ENCODE measurements at places on chromosomes 12 and 14.

- no peak for DNase-seq
Measured at GRCh38 chr14:100762089-100762515, 35.4 kb downstream of the DLK1 start.

DNA sequence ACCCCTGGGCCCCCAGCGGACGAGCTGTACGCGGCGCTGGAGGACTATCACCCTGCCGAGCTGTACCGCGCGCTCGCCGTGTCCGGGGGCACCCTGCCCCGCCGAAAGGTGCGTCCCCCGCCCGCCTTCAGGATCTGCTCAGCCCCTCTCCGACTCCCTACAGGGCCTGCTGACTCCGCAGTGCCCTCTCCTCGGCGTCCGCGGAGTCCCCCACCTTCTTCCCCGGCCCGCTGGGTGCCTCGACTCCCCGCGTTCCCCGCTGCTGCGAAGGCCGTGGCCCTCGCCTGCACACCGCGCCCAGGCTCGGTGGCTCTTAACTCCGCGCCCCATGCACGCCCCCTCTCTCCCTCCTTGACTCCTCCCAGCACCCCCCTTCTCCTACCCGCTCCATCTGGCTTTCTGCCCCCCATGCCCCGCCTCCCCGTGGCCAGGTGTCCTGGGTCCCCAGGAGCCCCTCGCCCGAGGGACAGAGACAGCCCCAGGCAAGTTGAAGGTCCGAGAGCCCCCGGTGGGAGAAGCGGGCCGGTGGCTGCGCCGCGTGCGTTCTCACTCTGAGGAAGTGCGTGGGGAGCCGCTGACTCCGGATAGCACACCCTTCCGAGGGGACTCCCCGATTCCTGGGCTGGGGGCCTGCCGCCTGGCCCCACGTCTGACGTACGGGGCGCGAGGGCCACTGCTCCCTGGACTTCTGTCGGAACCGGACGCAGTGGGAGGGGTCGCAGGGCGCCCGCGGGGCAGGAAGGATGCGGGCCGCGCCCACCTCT lies 594 bp downstream of the TAMALIN start:
- DNase-seq, result no peak

DNA sequence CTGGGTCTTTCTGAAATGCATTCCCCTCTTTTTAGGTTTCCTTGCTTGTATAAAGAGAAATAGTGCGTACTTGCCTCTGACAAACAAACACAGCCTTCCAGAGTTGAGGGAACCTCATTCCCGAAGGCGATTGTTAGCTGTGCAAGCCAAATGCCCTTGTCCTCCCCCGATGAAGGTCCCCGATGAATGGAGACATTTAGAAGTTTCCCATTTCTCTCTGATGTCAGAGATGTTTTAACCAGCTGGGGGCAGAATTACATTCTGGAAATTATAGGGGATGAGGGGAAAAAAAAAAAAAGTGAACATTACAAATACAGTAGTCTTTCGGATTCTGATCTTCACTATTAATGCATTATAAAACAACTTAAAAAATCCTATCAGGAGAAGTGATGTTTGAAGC lies 366.8 kb downstream of the VRK1 start:
- DNase-seq, result no peak

DNA sequence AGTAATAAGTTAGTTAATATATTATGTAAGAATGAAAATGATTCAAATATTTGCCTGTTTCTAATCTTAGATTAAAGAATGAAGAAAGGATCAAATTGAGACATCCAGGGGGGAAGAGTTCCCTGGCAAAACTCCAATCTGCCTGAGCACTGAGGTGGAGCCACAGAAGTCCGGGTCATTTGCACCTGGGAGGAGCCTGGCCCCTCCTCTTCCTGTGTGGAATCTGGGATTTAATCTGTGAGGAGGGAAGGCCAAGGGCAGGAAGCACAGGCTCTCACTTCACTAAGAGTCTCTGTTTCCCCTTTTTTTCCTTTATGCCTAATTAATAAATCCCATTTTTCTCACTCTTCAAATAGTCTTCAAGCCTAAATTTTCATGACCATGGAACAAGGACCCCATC lies 599.5 kb downstream of the FLRT2 start:
- no peak for DNase-seq

- no peak for DNase-seq
Measured at GRCh38 chr12:82019533-82019932, 260.4 kb upstream of the PPFIA2 start.

- no peak for DNase-seq
Measured at GRCh38 chr14:33030386-33030785, 91.7 kb downstream of the NPAS3 start.

GRCh38 chr14:38053666-38054065 lies 154.0 kb upstream of the SSTR1 start:
- DNase-seq, result no peak

DNA sequence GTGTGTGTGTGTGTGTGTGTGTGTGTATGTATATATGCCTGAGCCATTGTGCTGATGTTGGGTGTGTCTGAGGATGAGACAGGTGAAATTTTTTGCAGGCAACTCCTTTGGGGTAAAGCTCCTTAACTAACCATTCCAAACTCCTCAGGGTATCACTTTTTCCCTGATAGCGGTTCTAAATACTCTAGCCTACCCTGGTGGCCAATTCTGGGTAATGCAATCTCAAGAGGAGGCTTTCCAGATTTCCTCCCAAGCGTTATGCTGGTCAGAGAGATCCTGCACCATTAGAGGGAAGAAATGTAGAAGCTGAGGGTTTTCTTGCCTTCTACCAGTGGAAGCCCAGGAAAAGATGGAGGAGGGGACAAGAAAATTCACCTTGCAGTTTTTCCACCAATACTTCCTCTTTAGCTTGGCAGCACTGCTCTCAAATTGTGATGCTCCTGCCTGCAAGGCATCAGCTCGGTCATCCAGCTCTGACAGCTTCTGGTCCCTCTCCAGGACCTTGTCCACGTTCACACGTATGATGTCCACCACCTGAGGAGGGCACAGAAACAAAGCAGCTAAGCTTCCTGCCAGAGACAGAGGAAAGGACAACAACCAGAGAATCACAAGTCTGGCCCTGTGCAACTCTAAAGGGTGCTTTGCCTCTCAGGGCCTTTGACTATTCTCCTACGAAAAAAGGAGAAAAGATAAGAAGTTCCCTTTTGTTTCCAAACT lies 4.9 kb downstream of the VAMP1 start:
- peak; percentile 27 for DNase-seq

GRCh38 chr14:35391388-35391710 lies 13.2 kb downstream of the NFKBIA start:
- DNase-seq, result no peak

GRCh38 chr12:53182903-53183302 lies 2.2 kb upstream of the CSAD start:
- DNase-seq, result no peak

GRCh38 chr12:43306066-43306465 lies 245.9 kb downstream of the ADAMTS20 start:
- no peak for DNase-seq

GRCh38 chr12:95484524-95484923 lies 10.6 kb downstream of the METAP2 start:
- no peak for DNase-seq

- no peak for DNase-seq
Measured at GRCh38 chr14:59600211-59600945, 23.8 kb upstream of the CCDC175 start.

DNA sequence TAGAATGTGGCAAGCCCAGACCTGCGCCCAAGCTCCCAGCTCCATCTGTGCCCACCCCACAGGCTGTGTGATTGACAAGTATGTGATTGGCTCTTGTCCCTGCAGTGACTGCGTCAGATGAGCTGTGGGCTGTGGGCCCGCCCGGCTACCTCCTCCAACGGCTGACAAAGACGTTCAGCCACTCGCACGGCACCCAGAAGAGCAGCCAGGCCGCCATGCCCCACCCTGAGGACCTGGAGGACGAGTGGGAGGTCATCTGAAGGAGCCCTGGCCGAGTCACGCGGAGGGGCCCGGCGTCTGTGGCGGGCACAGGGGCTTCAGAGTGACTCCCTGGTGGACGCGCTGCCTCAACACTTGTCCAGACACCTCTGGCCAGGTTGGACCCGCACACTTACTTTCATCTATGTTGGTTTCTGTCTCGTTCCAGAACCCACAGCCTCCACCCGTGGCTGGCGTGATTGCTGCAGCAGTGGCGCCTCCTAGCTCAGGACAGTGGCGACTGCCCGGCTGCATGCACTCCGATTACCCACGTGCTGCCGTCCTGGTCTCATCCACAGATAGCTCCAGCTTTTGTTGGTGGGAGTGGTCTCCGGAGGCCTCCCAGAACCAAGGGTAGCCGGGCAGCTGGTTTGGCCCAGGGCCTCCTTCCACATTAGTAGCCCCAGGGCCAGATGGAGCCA lies 11.4 kb downstream of the ANKRD9 start:
- DNase-seq, result no peak
